ENCODE measurements at places on chromosomes 5 and 9.

DNA sequence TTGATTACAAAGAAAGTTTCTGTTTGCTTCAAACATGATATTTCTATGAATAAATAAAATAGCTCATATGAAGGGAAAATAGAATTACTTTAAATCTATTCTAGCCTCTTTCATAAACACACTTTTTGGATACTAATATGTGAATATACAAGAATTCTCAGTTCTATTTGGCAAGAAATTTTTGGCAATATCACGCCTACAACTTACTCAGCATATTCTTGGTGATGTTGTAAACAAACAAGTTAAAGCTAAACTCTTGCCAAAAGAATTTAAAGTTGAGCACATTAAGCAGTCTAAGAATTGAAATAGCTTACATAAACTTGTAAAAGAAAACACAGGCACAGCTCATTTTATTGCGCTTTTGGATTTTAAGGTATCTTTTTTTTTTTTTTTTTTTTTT lies 209.8 kb downstream of the CDH12 start:
- DNase-seq: no peak

- DNase-seq: peak; percentile 69
Observed at GRCh38 chr9:75866273-75866871, 24.1 kb upstream of the PCSK5 start.

DNA sequence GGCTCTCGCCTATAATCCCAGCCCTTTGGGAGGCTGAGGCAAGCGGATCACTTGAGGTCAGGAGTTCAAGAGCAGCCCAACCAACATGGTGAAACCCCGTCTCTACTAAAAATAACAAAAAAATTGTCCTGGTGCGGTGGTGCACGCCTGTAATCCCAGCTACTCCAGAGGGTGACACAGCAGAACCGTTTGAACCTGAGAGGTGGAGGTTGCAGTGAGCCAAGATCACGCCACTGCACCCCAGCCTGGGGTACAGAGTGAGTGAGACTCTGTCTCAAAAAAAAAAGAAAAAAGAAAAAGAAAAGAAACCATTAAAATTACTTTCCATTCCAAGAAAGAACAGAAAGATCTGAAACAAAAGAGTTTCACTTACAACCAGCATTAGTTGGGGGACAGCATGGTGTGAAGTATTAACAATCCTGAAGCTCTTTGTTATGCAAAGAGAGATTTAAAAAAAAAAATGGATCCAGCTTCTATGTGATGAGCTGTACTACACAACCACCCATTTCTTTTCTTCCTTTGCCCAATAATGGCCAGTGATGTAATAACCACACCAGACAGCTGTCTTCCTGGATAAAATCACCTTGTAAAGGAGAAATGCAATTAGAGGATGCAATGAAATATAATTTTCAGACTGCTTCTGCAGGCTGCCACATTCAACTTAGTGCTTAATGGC lies 76.9 kb downstream of the MED27 start:
- peak; percentile 7 for DNase-seq

DNA sequence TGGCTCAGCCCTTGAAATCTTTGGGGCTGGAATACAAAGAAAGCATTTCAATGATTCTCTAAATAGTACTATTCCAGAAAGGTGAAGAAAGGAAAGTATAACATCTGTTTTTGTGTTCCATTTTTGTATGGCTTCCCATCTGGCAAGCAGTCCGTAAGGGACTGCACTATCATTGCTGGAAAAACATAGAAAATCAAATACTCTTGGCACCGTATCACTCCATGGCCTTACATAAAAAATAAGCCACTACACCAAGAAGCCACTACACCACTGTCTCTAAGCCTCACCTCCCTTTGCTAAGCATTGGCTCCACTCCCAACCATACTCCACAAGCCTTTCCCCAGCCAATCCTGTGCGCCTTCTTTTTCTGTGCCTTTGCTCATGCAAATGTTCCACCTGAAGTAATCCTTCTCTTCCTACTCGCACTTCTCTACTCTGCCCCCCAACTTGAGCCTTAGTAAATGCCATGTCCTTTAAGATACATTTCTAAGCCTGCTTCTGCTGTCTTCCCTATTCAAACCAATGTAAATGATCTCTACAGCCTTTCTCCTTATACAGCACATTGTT lies 454.6 kb upstream of the TUSC1 start:
- no peak for DNase-seq
